Renal pelvis (tissue), 12 donors: ENCODE measurements at places on chromosomes 7 and 10.

- DNase-seq, result no peak
Observed at GRCh38 chr7:103445228-103446048, 569 bp downstream of the SLC26A5 start.

DNA sequence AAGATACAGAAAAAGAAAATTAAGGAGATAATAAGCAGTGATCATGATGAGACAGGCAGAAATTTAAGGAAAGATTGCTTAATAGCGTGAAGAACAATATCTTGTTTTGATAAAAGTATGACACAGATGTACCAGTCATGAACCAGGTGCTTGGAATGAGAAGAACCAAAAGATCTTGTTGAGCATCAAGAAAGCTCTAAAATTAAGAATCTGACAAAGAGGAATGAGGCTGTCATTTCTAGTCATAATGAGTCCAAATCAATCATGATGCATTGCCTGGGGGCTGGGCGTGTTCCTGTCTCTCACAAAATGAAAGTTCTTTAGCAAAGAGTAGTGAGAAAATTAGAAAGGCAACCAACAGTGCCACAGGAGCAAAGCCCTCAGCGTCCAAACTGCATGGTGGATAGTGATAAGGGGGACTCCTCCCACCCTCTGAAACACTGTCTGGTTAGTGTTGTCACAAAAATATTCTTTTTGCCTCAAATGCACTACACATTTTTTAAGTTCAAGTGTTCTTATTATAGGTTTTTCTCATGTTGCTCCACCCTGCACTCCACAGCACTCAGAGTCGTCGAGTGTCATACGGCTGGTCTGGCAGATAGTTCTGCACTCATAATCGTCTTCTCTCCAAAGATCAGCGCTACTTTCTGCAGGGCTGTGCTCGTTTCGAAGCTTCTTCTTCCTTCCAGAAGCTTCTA, 439.6 kb downstream of the TNS3 start:
- no peak for DNase-seq

- DNase-seq, result no peak
Observed at GRCh38 chr10:2837674-2838073, 229.7 kb upstream of the PFKP start.

DNA sequence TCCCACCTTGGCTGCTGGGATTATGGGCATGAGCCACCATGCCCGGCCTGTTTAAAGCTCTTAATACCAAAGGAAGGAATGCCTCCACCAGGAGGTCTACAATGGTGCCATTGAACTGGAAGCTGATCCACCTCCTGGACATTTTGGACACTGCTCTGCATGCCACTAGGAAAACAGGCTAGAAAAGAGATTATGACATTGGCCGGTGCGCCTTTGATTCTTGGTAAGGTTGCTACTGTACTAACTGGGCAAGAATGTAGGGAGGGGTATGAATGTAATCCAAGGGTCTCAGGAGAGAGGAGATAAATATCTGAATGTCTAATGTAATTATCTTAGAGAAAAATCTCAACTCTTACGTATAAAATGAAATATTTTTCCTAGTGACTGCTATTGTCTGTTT, 21.7 kb upstream of the TSGA13 start:
- DNase-seq, result no peak

DNA sequence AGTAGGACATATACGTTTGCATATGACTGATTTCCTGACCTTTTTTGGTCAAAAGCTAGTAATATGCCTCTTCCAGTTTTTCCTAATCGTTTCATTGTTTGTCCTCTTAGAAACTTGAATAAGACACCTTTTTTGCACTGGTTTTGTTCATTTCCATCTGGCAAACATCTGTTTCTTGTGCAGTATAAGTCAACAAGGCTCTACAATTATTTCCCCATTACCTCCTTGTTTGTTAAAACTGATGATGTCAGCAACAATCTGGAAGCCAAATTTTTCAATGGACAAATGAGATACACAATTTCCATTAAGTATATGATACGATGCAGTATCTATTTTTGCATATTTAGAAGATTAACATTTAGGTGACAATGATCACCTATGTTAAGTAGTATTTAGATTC, 148.8 kb downstream of the NRBF2 start:
- DNase-seq, result no peak

GRCh38 chr7:136655414-136655813, 213.0 kb upstream of the CHRM2 start:
- no peak for DNase-seq

DNA sequence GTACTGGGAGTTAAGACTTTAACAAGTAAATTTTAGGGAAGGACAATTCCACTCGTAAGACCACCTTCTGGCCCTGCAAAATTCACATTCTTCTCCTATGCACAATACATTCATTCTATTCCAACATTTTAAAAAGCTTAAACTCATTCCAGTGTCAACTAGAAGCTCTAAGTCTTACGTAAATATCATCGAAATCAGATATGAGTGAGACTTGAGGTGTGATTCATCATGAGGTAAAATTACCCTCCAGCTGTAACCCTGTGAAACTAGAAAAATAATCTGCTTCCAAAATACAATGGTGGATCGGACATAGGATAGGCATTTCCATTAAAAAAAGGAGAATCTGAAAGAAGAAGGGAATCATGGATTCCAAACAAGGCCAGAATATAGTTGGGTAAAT, 370.3 kb downstream of the CDC14C start:
- no peak for DNase-seq

GRCh38 chr7:44537442-44537841, 3.7 kb downstream of the NPC1L1 start:
- DNase-seq, result no peak

- no peak for DNase-seq
Observed at GRCh38 chr7:41752615-41753014, 49.7 kb upstream of the INHBA start.

- no peak for DNase-seq
Observed at GRCh38 chr7:45151967-45152366, 5.6 kb upstream of the RAMP3 start.

DNA sequence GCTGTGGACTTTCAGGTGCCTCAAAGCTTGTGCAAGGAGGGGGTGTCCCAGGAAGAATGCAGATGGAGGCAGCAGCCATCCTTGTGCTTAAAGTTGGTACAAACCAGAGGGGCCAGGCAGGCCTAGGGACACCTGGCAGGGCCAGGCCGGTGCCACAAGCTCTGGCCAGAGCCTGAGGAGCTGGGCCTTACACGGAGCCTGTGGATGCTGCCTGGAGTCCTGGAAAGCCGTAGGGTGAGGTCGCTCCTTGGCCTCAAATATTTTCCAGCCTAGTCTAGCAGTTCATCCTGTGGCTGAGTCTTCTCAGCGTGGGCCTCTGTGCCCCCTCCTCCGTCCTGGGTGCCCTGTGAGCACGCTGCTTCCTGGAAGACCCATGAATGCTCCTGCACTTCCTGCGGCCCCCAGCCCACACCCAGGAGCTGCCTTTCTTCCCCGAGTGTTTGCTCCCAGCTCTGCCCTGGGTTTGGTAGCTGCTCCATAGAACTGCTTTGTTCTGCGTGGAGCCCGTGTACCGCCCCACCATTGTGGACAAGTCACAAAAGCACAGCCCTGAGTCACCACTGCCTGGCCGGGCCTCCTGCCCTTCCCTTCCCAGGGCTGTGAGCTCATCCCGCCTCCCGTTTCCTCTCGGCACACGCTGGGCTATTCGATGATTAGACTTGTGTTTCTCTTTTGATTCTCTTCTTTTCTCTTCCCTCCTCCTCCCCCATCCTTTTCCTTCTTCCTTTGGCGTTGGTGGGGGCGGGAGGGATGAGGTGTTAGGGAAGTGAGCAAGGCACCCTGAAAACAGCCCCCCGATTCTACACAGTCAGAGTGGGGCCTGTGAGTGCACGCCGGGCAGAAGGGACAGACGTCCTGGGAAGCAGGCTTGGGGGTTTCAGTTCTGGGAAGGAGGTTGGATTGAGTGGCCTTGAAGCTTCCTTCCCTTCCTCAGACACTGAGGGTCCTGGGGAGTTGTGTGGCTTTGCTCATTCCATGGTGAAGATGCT, 73.2 kb upstream of the SHH start:
- DNase-seq, result no peak

DNA sequence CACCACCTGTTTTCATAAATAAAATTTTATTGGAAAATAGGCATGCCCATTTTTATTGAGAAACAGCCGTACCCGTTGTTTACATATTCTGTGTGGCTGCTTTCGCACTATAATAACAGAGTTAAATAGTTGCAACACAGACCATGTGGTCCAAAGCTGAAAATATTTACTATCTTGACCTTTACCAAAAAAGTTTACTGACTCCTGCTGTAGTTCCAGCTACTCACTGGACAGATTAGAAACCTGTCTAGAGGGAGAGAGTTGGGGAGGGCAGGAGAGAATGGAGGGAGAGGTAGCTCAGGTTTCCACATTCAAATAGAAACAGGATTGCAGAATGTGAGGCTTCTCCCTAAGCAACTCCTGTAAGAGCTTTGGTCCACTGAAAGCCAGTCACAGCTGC, 55.1 kb upstream of the GLCCI1 start:
- no peak for DNase-seq

- DNase-seq, result peak; percentile 51
Observed at GRCh38 chr10:61628875-61629513, 33.7 kb upstream of the CABCOCO1 start.

- DNase-seq, result no peak
Observed at GRCh38 chr10:86197166-86197790, 169.3 kb downstream of the GRID1 start.

GRCh38 chr7:78080811-78081210, 282.2 kb downstream of the PHTF2 start:
- no peak for DNase-seq

DNA sequence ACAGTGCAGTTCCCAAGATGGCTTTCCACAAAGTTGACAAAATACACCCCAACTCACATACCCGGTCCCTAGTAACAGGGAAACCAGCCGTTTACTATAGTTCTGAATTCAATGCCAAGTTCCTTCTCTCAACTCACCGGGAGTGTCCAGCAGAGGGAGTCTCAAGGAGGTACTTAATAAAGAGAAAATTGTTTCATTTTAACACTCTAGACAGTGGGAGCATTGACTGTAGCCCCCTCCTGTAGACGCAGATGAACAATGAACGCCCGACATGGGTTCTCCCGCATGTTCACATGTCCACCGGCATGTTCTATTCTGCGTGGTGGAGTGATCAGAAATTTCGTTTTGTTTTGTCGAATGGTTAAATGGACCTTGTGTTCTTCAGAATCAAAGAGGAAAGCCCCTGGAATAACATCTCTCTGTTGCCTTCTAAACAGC, 1.9 kb downstream of the HIPK2 start:
- peak; percentile 84 for DNase-seq

- DNase-seq, result no peak
Observed at GRCh38 chr10:18203471-18203870, 63.2 kb downstream of the CACNB2 start.

- no peak for DNase-seq
Observed at GRCh38 chr10:85863301-85864172, 503.1 kb downstream of the GRID1 start.

DNA sequence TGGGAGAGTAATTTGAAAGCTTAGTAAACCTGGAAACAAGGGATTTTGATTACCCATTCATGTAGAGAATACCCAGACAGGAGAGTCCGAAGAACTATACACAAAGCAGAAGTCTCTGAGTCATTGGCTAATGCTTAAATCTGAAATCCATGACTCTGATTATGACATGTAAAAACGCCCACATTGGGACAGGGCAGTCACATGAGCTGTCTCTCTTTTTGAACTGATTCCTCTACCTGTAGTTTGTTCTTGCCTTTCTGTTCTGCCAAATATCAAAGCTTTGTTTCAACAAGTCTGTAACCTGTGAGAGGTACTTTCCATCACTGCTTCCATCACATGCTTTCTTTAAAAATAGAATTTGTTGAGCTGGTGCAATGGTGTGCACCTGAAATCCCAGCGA, 4.3 kb upstream of the GPNMB start:
- DNase-seq, result no peak

DNA sequence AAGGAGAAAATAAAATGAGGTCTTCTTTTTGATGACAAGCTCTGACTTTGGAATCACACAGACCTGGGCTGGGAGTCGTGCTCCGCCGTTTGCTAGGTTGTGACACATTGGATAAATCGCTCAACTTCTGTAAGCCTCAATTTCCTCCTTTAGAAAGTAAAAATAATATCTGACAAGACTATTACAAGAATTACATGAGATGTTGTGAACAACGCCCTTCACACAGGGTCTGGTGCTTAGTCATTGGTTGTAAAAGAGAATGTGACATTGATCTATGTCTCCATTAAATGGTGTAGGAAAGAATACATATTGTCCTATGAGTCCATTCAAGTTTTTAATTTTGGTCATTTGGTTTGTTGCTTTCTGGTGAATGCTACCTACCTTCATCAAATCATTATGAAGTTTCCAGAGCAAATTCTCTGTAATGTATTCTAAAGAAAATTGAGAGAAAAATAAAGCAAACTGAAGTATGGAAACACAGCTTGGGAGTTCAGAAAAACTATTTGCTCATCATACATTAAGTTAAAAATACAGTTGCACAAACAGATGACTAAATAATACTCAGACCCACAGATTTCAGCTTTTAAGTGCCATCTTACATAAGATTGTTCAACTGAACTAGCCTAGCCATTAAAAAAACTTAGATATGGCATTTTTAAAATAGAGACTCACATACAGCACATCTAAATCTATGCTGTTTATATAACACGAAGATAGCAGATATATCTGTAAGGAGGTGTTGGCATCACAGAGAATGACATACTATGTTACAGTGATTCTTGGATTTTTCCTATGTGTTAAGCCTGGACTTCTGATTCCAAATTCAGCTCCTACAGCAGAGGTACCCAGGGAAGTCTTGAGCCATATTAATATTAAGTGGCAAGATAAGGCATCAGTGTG, 12.3 kb upstream of the ADRB1 start:
- no peak for DNase-seq

GRCh38 chr7:121570365-121570764, 174.3 kb upstream of the FAM3C start:
- DNase-seq, result no peak

GRCh38 chr7:105241198-105241597, 147.5 kb downstream of the SRPK2 start:
- DNase-seq, result no peak

GRCh38 chr10:3948843-3949242, 163.8 kb upstream of the KLF6 start:
- no peak for DNase-seq

DNA sequence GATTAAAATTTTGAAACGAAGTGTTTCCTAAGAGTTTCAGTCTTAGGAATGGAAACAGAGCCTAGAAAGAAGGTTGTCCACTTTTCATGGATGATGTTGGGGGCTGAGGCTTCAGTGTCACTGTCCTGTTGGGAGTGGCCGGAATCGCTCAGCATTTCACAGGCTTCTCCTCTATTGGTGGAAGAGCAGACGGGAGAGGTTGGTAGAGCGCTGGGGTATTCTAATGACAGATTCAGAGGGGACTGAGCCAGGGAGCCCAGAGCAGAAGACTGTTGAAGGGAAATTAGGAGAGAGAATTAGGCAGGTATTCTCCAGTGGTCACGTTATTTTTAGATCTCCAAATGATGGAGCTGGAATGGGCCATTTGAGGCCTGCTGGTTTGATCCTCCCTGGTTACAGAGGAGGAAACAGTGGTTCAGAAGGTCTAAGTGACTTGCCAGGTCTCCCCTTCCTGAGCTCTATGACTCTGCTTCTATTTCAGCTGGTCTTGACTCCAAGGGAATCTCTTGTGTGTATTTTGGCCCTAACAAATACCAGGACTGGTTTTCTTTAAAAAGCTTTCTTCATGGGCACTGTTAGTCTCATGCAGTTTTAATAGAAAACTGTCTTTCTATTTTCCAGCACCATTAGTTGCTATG, 35.7 kb upstream of the EEPD1 start:
- DNase-seq, result no peak
